ENCODE measurements at places on chromosomes 12 and 14.

- DNase-seq, result no peak
These were observed 105.1 kb downstream of the GCH1 start for GRCh38 chr14:54797556-54797955.

GRCh38 chr12:130555628-130556485 is 160.2 kb downstream of the RIMBP2 start:
- no peak for DNase-seq

- DNase-seq, result no peak
These were observed 34.9 kb downstream of the CACNA2D4 start for GRCh38 chr12:1883513-1883912.

- DNase-seq, result no peak
These were observed 95.1 kb upstream of the ARID2 start for GRCh38 chr12:45634273-45634917.

- no peak for DNase-seq
These were observed 98.9 kb downstream of the RIMBP2 start for GRCh38 chr12:130617219-130617618.

Measured in KG1 (cell line).